Ammon's horn (tissue), 1 donor: ENCODE measurements at places on chromosomes 12 and 14.

GRCh38 chr12:94271351-94271750 is 123.0 kb downstream of the PLXNC1 start:
- no peak for DNase-seq

GRCh38 chr14:22656945-22657731 is 13.0 kb upstream of the OR6J1 start:
- DNase-seq = no peak

- no peak for DNase-seq
Measured at GRCh38 chr12:50196537-50196936, 29.4 kb upstream of the CERS5 start.

GRCh38 chr14:94043111-94043755 is 17.1 kb downstream of the OTUB2 start:
- DNase-seq = no peak

DNA sequence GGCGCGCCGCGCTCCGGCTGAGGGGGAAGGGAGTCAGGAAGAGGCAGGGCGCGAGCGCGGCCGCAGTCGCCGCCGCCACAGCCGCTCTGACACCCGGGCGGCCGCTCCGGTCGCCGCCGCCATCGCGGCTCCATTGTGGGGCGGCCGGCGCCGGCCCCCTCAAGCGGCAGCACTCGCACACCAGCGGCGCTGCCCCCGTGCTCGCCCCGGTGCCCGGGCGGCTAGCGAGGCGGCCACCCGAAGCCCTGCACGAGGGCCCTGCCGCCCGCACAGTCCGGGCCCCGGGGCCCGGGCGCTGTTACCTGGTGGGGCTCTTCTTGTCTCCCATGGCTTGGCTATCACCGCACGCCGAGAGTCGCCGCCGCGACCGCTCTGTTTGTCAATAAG is 202 bp downstream of the YAF2 start:
- peak; percentile 5 for DNase-seq

DNA sequence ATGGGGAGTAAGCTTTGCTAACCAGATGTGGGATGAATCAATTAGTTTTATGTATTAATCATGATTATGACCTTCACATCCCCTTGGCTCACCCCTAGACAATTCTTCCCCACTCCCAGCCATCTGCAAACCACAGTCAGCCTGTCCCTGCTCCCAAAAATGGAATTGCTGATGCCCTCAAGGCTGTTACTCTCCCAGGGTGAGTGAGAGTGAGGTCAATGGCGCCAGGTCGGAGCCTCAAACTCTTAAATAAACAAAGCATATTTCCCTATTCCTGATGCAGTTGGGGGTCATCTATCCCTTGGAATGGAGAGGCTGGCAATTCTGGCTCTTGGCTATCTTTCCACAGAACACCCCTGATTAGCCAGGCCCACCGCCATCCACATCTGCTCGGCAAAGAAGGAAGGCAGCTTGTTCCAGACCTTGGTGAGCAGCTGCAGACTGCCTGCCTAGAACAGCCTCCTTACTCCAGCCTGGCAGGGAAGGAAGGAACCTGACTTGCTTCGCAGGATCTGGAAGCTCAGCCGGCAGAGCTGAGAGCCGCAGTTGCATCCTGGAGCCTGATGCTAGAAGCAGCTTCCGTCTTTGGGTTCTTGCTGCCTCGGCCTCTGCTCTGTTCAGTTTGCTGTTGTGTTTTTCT is 57.0 kb downstream of the SMUG1 start:
- no peak for DNase-seq

DNA sequence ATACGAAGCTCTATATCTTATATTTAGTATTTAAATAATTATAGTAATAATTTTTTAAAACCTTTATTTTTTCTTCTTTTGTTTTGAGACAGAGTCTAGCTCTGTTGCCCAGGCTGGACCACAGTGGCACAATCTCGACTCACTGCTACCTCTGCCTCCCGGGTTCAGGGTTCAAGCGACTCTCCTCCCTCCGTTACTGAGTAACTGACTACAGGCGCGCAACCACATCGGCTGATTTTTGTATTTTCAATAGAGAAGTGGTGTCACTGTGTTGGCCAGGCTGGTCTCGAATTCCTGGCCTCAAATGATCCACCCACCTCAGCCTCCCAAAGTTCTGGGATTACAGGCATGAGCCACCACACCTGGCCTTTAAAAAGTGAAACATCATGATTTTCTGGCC is 13.0 kb upstream of the WNK1 start:
- no peak for DNase-seq

GRCh38 chr12:121581686-121582429 is 1.0 kb upstream of the KDM2B start:
- DNase-seq = peak; percentile 69

- peak; percentile 10 for DNase-seq
Measured at GRCh38 chr12:67910360-67911274, 78.6 kb upstream of the IFNG-AS1 start.

DNA sequence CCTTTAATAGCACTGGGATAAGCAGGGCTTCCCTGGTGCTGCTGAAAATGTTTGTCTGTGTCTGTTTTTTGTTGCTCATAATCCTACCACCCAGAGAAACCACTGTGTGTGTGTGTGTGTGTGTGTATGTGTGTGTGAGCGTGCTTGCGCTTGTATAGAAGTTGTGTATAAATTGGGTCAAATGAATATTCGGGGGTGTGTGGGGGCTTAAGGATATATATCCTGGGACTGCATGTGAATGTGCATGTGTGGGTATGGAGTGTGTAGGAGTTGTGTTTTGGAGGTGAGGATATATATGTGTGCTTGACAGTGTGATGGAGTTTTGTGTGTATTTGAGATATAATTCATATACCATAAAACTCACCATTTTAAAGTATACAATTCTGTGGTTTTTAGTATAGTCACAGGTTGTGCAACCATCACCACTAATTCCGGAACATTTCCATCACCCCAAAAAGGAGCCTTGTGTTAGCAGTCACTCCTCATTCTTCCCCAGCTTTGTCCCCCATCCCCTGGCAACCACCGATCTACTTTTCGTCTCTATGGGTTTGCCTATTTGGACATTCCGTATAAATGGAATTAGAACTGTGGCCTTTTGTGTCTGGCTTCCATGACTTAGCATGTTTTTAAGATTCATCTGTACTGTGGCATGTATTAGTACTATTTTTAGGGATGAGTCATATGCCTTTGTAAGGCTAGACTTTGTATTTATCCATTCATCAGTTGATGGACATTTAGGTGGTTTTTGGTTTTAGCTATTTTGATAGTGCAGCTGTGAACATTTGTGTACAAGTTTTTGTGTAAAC is 25.6 kb downstream of the TCTN1 start:
- peak; percentile 27 for DNase-seq

- no peak for DNase-seq
Measured at GRCh38 chr14:67971627-67972625, 152.3 kb downstream of the RAD51B start.

DNA sequence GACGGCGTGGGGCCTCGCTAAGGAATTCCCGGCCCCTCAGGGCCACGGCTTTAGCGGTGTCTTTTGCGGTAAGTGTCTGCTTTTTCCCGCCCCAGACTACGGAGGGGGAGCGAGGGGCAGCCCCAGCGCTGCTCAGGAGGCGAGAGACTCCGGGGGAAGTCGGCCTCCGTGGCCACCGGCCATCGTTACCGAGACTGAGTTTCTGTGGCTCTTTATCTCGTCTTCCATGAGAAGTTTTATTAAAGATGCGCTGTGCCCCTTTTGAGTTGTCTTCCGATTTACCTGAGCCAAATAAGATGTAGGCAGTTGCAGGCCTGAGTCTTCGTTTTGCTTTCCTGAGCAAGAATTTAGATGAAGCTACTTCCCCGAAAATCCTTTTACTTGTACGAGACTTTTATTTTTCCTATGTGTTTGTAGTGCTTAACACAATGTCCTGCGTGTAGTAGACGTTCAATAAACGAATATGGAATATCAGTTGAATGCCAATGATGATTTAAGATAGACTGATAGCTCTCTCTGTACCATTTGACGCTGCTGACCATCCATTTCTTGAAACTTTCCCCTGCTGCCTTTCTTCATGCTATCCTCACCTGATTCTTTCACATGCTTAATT is 462 bp downstream of the SRP54 start:
- DNase-seq = no peak

DNA sequence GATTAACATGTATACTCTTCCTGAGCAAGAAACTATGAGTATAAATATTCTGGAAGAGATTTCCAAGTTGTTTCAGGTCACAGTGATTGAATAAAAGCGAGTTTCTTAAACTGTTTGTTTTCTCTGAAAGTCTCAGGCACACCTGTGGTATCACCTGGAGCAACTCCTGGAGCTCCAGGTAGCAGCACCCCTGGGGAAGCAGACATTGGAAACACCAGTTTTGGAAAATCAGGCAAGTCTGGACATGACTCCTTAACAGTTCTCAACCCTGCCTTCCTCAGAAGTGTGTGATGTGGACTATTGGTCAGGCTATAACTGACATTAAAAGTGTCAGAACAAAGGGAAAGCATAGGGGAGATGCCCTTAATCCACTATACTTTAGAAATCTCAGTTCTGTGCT is 217.6 kb upstream of the CNTN1 start:
- no peak for DNase-seq

- no peak for DNase-seq
Measured at GRCh38 chr12:107388263-107388662, 294.9 kb upstream of the CRY1 start.

GRCh38 chr12:93824514-93825500 is 147.6 kb downstream of the CRADD start:
- no peak for DNase-seq

DNA sequence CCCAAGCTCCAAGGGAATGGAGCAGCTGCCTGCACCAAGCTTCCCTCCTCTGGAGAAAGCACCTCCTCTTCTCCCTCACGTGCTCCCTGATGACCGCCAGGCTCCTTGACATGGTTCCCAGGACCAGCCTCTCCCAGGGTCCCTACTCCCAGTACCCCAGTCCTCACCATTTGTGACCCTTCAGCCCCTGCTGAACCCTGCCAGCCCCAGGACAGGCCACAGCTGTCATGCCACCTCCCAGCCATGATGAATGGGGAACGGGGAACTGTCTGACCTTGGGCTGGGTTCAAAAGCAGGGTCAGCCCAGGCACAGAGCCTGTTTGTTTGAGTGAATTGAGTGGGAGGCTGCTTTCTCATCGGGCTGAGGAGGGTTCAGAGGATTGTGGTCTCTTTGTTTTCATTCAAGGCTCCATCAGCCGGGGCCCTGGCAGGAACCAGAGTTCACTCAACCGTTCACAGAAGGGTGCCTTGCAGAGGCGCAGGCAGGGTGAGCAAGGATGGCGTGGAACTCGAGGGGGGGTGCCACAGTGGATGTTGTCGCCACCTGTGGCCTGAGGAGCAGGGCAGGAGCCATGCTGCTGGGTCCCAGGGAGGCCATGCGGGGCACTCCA is 344.5 kb upstream of the SFSWAP start:
- DNase-seq = no peak

- no peak for DNase-seq
Measured at GRCh38 chr14:92945959-92946846, 23.3 kb downstream of the CHGA start.

GRCh38 chr12:100871195-100871734 is 76.7 kb downstream of the ANO4 start:
- DNase-seq = no peak

DNA sequence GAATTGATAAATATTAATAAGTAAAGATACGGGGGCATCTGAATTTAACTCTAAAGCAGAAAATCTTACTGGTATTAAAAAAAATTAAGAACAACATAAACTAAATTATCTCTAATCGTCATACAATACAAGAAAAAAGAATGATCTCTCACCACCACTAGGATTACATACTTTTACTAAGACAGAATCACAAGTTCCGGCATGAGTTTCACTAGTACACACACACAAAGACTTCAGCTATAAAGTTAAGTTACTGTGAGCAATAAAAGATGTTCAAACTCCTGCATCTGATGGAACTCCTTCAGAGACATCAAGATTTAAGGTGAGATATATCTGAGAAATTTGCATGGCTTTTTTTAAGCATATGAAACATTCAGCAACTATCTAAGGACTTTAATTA is 21.9 kb downstream of the CEP128 start:
- no peak for DNase-seq

- peak; percentile 88 for DNase-seq
Measured at GRCh38 chr12:6195665-6196535, 4.3 kb upstream of the CD9 start.

DNA sequence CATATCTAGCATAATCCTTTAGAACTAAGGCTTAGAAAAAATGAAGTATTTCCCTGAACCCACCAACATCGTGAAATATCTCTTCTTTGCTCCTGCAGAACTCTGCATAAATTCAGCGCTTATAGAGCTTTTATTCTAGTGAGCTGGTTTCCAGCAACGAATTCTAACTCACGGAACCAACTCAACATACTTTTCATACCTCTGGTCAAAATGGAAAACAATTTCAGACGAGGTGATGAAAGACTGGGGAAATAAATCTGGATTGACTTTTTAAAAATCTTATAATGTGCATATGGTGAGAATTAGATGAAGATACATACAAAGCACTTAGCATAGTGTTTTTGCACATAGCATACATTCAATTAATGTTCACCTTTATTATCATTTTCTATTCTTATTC is 62.6 kb upstream of the BBS10 start:
- DNase-seq = no peak

- no peak for DNase-seq
Measured at GRCh38 chr14:61298824-61299223, 17.7 kb upstream of the TMEM30B start.

DNA sequence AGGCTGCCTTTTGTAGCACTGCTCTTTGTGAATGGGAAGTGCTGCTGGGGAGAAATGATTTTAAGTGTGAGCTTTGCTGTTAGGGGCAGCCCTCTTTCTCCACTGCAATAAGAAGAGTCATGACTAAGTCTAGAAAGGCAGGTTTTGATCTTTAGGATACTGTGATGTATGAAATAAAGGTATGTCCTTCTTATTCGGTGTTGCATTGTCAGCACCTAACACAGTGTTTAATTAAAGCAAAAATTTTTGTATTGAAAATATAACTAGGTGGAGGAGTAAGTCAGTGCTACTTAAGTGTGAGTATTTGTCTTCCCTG is 81.5 kb downstream of the ETV6 start:
- DNase-seq = no peak

- no peak for DNase-seq
Measured at GRCh38 chr12:38633511-38633910, 271.9 kb downstream of the CPNE8 start.

- no peak for DNase-seq
Measured at GRCh38 chr12:45336331-45336730, 120.4 kb downstream of the ANO6 start.

DNA sequence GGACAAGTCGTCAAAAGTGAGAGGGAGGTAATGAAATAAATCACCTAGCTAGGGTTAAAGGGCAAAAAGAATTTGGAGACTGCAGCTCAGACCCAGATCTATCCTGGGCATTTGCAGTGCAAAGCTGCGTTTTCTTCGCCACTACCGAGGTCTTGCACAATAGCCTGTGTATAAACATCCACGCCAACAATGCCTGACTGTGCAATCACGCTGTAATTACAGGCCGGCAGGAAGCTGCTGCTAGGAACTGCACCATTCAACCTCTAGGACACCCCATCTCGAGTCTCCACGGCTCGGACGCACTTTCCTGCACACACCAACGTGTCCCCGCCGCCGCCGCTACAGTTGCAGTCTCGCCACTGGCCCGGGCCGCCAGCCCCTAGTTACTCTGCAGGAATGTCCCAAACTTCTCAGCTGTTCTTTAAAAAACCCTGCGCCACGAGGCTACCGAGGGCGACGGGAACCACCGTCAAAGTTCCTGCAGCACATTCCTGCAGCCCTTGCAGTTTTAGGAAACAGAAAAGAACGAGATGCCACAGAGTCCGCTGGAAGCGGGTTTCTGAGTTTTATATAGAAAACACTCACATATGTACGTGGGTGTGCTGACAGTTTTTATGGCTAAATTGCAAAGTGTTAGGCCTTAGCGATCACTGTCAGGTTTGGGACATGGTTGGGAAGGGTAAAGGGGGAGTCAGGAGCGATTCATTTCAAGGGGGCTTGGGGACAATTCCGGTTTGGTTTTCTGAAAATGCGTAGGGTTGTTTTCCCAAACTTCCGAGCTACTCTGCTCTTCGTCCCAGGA is 65.6 kb upstream of the PTGR2 start:
- DNase-seq = peak; percentile 87
